CD4-positive, alpha-beta T cell treated with Interleukin-1 beta for 1 hour (primary cell): ENCODE measurements at places on chromosomes 6 and 20.

DNA sequence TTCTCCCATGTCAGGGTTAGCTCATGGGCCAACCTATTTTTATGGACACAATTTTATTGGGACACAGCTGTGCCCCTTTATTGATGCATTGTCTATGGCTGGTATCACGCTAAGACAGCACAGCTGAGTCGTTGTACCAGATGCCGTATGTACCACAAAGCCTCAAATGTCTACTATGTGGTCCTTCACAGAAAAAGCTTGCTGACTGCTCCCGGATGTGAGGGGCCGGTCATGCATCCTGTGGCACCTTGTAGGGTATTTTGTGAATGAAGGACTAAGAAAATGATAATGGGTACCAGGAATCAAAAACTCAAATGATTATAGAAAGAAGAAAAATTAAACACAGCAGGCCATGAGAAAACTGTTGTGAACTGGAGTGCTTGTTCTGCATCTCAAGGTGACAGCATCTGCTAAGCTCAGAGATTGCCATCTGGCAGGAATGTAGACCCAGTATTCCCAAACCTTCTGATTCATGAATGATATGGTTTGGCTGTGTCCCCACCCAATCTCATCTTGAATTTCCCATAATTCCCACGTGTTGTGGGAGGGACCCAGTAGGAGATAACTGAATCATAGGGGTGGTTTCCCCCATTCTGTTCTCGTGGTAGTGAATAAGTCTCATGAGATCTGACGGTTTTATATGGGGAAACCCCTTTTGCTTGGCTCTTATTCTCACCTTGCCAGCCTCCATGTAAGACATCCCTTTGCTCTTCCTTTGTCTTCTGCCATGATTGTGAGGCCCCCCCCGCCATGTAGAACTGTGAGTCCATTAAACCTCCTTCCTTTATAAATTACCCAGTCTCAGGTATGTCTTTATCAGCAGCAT lies 248.5 kb downstream of the TSHZ2 start:
- DNase-seq = no peak

GRCh38 chr6:127954082-127954481 lies 53.2 kb upstream of the THEMIS start:
- DNase-seq = no peak

GRCh38 chr20:33667245-33667675 lies 517 bp downstream of the ACTL10 start:
- DNase-seq = peak; percentile 41

GRCh38 chr20:50412069-50412468 lies 98.1 kb upstream of the PTPN1 start:
- no peak for DNase-seq

DNA sequence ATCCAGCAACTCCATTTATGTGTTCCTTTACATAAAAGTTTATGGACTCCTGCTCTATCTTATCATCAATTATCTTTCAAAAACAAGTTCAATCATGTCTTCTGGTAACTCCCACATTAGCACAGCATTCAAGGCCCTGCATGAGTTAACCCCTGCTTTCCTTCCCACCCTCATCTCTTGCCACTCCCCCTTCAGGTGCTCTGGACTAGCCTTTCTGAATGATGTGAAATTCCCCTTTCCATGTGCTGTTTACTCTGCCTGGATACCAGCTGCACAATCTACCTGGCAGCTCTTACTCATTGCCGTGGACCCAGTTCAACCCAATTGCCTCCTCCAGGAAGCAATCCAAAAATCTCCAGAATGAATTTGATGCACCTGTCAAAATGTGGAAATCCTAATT lies 11.9 kb downstream of the ADGRF4 start:
- DNase-seq = no peak

DNA sequence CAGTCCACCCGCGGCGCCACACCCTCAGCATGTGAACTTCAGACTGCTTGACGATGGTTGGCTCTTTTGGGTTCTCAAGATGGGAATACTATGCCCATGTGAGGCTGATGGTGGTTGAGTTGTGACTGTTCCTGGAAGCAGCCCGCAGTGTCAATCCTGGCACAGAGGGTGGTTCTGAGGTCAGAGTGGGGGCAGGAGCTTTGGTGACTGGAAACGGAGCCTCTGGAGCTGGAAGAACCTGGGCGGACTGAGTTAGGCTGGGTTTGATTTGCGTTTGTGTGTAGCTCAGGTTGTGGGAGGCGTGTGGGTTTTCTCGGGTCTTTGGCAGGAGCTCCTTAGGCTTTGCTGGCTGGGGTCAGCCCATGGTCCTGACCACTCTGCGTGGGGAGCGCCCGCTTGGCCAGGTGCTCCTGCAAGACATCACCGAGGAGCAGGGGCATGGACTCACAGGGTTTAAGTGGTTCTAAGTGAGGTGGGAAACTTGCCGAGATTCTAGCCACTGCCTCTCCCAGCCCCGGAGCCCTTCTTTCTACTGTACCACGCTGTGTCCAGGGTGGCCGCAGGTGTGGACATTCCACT lies 37.3 kb upstream of the SLC22A1 start:
- no peak for DNase-seq

DNA sequence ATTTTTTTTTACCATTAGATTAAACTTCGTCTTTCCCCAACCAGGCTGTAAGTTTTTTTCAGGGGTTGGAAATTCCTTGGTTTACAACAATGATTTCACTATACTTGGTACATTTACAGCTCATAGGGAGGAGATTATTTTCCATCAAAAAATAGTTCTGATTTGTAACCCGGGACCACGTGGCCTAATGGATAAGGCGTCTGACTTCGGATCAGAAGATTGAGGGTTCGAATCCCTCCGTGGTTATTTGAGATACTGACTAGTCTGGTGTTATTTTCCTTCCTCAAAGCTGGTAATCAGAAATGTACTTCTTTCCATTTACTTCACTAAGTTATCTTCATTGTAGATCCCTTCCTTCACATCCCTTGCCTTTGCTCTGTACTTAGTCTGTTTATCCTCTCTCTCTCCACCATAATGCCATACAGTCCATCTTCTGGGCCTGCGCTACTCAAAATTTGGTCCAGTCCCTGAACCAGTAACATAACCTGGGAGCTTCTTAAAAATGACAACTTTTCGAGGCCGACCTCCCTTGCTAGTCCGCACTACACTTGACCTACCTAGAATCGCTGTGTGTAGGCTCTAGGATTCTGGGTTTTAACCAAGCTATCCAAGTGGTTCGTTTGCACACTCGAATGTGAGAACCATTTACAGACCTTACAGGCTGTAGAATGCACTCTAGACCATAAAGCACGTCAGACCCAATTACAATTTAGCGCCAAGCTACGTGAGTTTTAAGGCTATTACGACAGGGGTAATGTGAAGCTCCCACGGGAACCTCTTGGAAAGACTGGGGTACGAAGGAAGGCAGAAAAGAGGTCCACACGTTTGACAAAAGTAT lies 42.1 kb upstream of the BTN3A2 start:
- DNase-seq = peak; percentile 84

DNA sequence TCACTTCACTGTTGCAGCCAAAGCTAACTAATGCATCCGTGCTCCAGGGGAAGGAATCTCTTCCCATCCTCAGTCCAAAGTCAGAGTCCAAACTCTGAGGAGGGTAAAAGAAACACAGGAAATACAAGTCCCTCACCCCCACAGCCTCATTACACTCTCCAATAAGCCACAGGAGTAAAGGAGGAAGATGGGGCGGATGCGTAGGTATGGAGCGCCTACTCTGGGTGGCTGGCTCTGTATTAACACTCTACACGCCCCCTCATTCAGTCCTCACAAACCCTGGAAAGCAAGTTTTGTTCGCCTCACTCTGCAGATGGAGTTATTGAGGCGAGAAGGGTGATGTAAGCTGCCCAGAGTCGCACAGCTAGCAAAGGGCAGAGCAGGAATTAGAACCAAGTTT lies 242.9 kb downstream of the NRN1 start:
- DNase-seq = no peak

DNA sequence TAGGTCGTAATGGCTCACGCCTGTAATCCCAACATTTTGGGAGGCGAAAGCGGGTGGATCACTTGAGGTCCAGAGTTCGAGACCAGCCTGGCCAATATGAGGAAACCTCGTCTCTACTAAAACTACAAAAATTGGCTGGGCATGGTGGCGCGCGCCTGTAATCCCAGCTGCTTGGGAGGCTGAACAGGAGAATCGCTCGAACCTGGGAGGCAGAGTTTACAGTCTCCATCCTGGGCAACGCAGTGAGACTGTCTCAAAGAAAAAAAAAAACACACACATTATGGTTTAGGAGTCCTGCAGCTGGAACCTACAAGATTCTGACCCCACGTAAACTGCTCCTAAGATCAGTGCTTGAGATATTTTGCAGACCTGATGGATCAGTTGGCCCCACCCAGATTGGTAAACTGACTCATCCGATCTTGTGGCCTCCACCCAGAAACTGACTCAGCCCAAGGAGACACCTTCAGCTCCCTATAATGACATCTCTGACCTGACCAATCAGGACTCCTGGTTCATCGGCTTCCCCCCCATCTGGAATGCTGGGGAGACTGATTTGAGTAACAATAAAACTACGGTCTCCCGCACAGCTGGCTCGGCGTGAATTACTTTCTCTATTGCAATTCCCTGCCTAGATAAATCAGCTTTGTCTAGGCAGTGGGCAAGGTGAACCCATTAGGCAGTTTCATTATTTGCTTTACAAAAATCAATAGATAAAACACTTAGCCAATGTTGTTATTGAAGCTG lies 96.2 kb upstream of the BTN3A2 start:
- DNase-seq = no peak

GRCh38 chr20:2631228-2631627 lies 21.2 kb upstream of the NOP56 start:
- no peak for DNase-seq

GRCh38 chr6:26392932-26393636 lies 9.0 kb upstream of the BTN3A1 start:
- no peak for DNase-seq

DNA sequence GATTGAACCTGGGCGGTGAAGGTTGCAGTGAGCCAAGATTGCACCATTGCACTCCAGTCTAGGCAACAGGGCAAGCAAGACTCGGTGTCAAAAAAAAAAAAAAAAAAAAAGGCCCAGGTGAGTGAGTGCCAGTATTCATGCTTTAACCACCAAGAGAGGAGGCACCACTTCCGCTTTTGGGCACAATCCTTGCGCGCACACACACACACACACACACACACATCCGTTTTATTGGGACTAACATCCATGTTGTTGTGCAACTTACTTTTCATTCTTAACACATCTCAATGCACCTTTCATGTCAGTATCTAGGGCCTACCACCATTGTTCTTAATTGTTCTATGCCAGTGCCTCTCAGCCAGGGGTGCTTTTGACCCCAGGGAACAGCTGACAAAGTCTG lies 263.0 kb downstream of the CDC5L start:
- no peak for DNase-seq

DNA sequence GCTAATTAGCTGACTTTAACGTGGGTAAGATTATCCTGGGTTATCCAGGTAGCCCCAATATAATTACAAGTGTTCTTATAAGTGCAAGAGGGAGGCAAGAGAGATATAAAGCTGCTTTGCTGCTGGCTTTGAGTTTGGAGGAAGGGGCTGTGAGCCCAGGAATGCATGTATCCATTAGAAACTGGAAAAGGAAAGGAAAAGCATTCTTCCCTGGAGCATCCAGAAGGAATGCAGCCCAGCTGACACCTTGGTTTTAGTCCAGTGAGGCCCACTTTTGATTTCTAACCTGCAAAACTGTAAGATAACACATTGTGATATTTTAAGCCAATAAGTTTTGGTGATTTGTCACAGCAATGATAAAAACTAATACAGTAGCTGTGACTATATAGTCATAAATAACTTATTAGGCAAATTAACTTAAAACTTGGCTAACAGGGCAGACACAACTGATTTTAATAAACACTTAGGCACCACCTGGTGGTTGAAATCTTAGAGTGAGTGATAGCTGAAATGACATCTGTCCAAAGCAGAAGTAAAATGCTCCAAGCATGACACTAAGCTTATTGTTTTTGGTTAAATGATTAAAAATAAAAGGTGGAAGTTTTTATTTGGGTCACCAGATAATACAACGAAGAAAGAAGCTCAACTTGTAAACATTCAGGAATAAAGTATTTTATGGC lies 35.6 kb downstream of the ADGRF4 start:
- DNase-seq = peak; percentile 17

DNA sequence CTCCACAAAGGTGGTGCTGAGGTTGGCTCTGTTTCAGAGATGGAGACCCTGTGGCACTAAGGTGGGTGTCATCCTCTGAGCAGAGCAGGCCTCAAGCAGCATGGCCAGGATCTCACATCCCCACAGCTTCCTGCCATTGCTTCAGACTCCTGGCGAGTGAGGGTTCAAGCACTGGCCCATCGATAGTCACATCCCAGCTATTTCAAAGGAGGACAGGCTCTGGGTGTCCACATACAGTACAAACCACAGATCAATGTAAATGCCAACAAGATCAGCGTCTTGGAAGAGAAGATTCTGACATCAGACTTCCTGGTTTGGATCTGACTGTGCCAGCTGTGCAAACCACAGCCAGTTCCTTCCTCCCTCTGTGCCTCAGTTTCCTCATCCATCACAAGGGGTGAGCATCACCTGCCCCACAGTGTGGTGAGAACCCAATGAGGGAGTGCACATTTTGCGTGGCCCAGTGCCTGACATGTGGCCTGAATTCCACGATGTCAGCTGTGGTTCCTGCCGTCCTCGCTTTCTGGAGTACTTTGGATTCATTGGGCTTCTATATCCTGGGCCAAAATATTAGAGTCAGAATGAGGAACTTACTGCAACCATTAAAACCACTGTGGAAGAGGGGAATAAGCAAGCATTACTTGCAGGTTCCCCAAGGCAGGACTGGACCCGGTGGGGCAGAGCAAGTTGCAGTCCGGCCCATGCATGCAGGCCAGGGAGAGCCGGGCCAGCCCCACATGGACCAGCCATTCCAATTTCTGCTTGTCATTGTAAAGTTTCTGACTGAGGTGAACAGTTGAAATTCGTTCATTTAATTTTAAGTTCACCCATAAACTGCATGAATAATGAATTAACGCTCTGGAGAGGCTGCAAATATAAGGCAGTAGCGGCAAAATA lies 236.0 kb downstream of the TTLL2 start:
- DNase-seq = no peak

GRCh38 chr20:48314925-48315592 lies 512.7 kb downstream of the PREX1 start:
- DNase-seq = no peak

- DNase-seq = no peak
Measured at GRCh38 chr6:74280130-74280692, 584.2 kb downstream of the CD109 start.

GRCh38 chr6:136592930-136593673 lies 42.9 kb upstream of the MAP7 start:
- no peak for DNase-seq

DNA sequence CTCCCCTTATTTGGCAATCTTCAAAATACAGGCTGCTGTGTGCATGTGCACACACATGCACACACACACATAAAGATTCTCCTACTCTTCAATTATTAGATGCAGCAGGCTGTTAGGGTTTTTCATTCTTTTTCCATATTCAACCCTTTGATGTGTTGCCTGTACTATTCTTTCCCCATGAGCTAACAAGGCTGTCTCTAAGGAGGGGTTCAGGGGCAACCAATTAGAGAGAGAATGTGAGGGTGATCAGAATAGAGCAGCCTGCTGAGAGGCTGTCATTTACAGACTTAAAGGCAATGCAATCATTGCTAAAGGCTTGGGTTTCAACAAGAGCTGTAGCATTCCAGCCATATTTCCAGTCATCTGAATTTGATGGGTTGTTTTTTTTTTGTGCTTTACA lies 467.4 kb upstream of the ID4 start:
- DNase-seq = no peak
